ENCODE measurements at places on chromosomes 7 and 10. TPM values are rescaled to one million over a fixed set of nuclear protein-coding genes. Genes with fewer than 3 reads are reported as not detected.

The MUC3A gene
- total RNA-seq = 0.91 TPM

The LRRC17 gene
- 3.1 TPM for total RNA-seq

The GIMAP1 gene
- 9.2 TPM for total RNA-seq

The SRPK2 gene
- 51.0 TPM for total RNA-seq

The CAMK1D gene
- 7.6 TPM for total RNA-seq

The ASIC3 gene
- 0.88 TPM for total RNA-seq

The NUPR2 gene
- total RNA-seq = not detected

The ANXA8 gene
- 1.3 TPM for total RNA-seq

The TRPV5 gene
- total RNA-seq = not detected

The VPS41 gene
- 89.9 TPM for total RNA-seq

The SAMD9L gene
- 8.4 TPM for total RNA-seq

The MMP21 gene
- 0.26 TPM for total RNA-seq

The C10orf105 gene
- total RNA-seq = under 0.01 TPM

The FAM25G gene
- total RNA-seq = not detected

The MKLN1 gene
- 66.7 TPM for total RNA-seq

The DOCK1 gene
- total RNA-seq = 25.8 TPM

The TAS2R3 gene
- 2.6 TPM for total RNA-seq

The CYP2C8 gene
- total RNA-seq = 2.2 TPM

The CYP3A7 gene
- total RNA-seq = not detected

The ZSCAN25 gene
- total RNA-seq = 15.3 TPM

The ZNF467 gene
- total RNA-seq = 22.1 TPM

The MBL2 gene
- not detected for total RNA-seq

The GSDME gene
- 8.0 TPM for total RNA-seq

The BBS9 gene
- total RNA-seq = 24.6 TPM
